ENCODE measurements at places on chromosomes 12 and 14. TPM values are rescaled to one million over a fixed set of nuclear protein-coding genes. Genes with fewer than 3 reads are reported as not detected.

RAPGEF3 gene
- total RNA-seq: 8.4 TPM

ZCCHC8 gene
- 23.5 TPM for total RNA-seq

NINJ2 gene
- 2.6 TPM for total RNA-seq

MUCL1 gene
- total RNA-seq: not detected

PIWIL1 gene
- total RNA-seq: not detected

INHBC gene
- total RNA-seq: not detected

FAM186B gene
- total RNA-seq: not detected

All from skeletal muscle tissue (tissue), 5 donors.